HEK293T (cell line): ENCODE measurements at places on chromosomes 11 and 22.

DNA sequence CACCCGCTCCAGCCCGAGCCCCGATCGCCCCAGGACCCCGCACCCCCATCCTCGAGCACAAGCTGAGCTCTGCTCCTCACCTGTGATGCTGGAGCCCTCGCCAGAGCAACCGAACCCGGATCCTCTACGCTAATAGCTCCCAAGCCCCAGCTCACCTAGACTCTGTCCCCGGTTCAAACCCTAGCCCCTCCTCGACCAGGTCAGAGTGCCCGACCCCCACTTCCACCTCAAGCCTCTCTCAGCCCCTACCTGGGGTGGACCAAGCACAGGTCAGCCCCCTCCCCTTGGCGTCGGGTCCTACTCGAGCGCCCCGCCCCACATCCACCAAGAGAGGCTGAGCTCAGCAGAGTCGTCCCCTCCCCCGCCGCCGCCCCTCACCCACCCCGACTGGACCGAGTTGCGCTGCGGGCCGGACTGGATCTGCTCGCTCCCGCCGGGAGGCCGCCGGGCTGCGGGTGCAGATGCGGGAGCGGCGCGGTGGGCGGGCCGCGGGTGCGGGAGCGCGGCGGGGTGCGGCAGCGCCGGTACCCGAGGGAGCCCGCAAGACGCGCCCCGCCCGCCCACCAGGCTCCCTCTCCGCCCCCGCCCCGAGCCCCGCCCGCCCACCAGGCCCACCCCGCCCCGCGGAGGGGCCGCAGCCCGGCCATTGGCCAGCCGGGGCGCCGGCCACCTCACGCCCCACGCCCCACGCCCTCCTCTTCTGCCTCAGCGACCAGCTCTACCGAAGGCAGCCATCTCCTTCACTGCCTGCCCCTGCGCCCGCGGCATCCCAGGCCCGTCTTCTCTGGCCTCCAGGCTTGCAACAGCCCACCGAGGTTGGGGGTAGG is 577 bp upstream of the DKK3 start:
- DNase-seq: peak; percentile 72

GRCh38 chr11:76723548-76723947 is 53.0 kb upstream of the LRRC32 start:
- DNase-seq: no peak

DNA sequence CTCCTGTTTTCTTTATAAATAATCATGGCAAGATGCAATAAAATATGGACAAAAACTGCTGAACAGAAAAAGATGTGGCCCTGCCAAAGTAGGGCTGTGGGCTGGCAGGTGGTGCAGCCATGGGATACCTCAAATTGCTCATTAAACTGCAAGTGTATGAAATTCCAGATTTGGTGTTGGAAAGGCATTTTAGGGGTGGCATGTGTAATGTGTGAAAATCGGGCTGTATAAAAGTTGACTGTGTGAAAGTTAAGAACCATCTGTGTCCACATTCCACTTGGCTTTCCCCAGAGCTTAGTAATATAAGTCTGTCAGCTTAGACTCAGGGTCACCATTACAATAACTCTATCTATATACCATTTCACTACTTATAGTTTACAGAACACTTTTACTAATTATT is 34.8 kb upstream of the FZD4 start:
- DNase-seq: no peak

DNA sequence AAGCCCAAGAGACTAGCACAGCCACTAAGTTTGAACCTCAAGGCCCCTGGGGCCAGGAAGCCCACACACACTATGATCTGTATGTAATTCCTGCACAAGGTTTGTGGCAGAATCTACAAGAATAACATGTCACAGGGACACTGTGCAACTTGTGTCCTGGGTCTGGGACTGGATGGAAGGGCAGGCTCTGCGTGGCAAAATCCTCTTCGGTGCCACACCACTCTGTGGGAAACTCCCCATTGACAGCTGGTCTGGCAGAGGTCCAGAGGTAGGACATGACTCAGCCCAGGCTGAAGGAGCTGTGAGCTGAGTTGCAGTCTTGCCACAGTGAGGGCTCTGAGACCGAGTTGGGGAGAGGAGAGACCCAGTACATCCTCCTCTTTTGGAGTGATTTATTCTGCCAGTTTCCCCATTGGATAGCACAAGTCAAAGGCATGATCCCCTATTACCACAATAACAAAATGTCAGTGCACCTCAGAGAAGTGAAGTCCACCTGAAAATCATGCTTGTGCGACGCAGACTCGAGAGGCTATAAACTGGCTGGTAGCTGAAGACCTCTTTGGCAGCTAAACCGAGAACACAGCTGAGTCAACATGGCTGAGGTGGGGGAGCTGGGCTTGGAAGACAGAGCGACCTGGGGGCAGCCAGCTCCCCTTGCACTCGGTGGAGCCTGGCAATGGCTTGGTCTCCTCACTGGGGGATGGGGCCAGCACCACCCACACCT is 23.3 kb upstream of the SERPIND1 start:
- no peak for DNase-seq

DNA sequence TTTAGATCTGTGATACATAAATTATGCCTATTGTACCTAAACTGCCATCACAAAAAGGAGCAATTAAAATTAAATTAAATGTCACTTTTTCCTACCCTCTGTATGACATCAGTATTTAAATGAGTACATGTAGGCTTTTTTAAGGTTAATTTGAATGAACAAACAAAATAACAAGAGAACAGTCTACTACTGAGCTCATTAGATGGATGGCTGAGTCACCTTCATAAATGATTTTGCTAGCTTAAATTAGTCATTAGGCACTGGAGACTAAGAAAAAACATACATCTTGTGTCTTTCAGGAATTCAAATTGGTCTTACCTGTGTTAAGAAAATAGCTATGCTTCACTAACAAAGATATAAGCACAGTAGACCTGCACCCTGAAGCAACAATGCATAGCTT is 153.6 kb downstream of the RCN1 start:
- DNase-seq: no peak

DNA sequence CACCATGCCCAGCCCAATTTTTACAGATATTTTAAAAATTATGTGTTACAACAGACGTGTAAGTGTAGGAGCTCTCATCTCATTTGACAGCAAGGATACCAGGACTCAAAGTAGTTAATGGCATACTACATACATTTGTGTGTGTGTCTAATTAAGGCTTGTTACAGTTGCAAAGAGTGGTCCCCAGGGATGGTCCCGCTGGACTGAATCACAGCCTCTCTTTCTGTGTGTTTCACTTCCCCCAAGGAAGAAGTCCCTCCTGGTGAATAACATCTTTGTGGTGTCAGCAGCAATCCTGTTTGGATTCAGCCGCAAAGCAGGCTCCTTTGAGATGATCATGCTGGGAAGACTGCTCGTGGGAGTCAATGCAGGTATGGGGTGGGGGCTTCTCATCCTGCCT is 17.2 kb downstream of the SLC2A11 start:
- DNase-seq: no peak

DNA sequence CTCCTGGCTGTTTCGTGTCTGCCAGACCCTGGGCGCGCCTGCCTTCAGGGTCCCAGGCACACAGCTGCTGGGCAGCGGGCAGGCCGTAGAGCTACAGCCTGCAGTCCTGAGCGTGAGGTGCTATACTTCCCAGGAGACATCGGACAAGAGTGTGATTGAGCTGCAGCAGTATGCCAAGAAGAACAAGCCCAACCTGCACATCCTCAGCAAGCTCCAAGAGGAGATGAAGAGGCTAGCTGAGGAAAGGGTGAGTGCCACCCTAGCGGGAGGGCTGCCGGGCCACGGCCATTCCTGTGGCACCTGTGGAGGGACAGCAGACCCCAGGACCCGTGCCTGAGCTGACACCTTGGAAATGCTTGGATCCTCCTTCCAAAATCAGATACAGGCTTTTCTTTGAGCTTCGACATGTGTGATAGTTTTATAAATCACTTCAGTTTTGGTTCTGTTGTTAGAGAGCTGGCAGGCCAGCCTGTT is 7.1 kb upstream of the RANBP1 start:
- DNase-seq: no peak

DNA sequence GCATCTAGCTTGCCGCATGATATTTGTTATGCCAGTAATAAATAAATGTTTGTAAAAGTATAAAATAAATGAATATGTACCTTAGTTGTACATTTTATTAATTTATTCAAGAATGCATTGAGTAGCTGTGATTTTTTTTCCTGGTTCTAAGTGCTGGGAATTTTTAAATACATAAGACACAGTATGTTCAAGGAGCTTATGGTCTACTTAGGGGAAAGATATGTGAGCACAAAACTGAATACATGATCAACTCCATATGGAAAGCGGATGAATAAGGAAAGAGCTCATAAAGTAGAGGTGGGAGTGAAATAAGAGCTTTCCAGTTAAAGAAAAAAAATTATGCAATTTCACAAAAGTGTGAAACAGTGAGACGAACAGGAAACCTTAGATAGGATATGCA is 944.2 kb upstream of the CCDC90B start:
- DNase-seq: no peak

DNA sequence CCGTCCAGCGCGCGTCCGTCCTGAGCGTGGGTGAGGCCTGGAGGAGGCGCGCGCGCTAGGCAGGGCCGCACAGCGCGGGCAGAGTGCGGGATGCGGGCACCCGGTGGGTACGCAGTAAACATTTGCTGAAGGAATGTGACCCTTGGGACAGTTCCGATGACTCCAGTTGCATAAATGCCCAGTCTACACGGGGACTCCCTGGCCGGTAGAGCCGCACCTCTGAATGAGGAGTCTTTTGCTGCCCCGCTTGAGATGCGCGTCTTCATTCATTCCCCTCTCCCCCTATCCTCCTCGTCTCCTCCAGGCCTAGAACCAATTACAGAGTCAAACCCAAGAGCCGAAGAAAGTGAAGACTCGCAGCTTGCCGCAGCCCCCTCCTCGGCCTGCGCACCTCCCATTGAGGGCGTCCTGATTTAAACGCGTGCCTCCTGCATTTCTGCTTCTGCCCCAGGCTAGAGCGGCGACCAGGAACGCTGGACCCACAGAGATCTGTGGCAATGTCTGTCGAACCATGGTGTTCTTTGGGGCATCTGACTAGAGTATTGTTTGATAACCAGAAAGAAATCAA is 729 bp upstream of the CHKB start:
- DNase-seq: no peak

GRCh38 chr11:1967641-1968225 is 20.6 kb downstream of the MRPL23 start:
- no peak for DNase-seq

GRCh38 chr11:123122341-123122740 is 60.4 kb upstream of the HSPA8 start:
- no peak for DNase-seq

DNA sequence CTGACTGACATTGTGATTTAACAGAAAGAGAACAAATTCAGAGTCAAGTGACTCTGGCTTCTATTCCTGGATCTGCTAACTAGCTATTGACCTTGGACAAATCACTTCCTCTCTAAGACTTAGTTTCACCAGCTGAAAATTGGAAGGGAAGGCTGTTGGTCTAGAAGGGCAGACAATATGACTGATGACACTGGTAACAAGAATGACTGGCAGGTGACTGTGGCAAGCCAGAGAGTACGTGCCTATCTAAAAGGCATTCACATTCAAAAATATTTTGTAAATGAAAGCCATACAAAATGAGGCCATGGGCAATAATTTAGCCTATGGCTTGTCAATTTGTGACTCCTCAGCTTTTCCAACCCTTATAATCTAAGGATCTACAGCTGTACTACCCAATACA is 23.5 kb downstream of the SERGEF start:
- no peak for DNase-seq

- DNase-seq: no peak
Measured at GRCh38 chr22:19728836-19729235, 5.5 kb downstream of the GP1BB start.

GRCh38 chr11:110169738-110170137 is 76.5 kb downstream of the ZC3H12C start:
- no peak for DNase-seq

DNA sequence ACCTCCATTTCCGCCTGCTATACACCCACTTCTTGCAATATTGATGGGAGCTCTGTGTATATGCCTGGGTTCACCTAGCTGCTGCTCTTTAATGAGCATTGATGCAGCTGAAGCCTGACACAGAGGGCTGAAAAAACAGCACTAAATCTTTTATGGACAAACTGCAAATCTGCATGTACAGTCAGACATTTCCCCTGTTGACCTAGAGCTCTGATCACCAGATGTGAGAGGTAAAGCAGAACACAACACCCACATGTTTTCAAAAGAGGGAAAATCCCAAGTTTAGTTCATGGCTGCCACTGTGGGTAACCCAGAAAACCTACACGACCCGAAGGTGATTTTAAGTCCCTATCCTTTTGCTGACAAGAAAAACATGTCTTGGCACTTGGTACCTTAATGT is 303.0 kb upstream of the PITPNB start:
- no peak for DNase-seq

- DNase-seq: no peak
Measured at GRCh38 chr11:112999520-112999919, 38.3 kb downstream of the NCAM1 start.

DNA sequence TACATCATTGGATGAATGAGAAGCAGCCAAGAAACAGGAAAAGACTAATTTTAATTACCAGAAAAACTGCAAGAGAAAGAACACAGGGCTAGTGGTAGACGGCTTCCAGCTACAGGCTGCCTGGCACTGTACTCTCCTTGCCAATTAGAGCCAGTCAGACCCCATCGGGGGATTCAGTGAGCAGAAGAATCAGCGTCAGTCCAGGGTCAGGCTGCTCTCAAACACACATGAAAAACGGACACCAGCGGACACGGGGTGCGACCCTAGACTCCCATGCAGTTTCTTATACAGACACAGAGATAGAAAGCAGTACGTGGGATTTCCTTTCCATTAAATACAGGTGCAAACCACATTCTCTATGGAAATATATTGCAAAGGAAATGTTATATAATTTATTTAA is 1.1 kb upstream of the CNTN5 start:
- DNase-seq: no peak
